Ovary (tissue), 10 donors: ENCODE measurements at places on chromosomes 5 and 9. TPM values are rescaled to one million over a fixed set of nuclear protein-coding genes. Genes with fewer than 3 reads are reported as not detected.
A peak's percentile ranks its signal among the peaks of the same experiment; 100 is the strongest.

Gene GDNF
- 2.7 TPM for total RNA-seq

Gene AK1
- 151 TPM for total RNA-seq

Gene TOR2A
- total RNA-seq: 8.8 TPM

Gene CARD9
- total RNA-seq: 1.3 TPM

- no peak overlapping the region for H3K4me3 ChIP-seq
- no peak for DNase-seq
- H3K27me3 ChIP-seq: no peaks in the 10 kb centered on the region
- no peaks in the 10 kb centered on the region for H3K4me1 ChIP-seq
- no peaks in the 10 kb centered on the region for H3K36me3 ChIP-seq
These were observed 67.5 kb upstream of the PLPP6 start for GRCh38 chr9:4594545-4594944.

DNA sequence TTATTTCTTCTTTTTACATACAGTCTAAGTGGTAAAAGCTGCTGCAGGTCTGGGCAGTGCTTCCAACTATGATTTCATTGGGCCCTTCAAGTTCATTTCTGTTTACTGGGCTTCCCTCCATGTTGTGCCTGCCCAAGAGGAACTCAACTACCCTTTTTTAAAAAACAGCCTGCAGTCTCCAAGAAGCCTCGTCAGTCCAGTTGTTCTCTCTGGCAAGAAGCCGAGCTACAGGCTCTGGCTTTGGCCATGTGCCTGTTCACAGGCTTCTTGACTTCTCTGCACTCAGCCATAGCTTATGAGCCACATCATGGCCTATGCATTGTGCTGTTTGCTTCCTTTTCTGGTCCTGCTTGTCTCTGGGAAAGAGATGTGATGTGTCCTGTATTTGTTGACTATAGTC, 119.7 kb upstream of the PJA2 start:
- H3K4me1 ChIP-seq: no peaks in the 10 kb centered on the region
- H3K27ac ChIP-seq: no peak overlapping the region
- no peaks in the 10 kb centered on the region for H3K36me3 ChIP-seq
- no peak overlapping the region for H3K4me3 ChIP-seq
- DNase-seq: no peak

- H3K4me1 ChIP-seq: no peaks in the 10 kb centered on the region
- H3K27me3 ChIP-seq: no peaks in the 10 kb centered on the region
- no peak overlapping the region for H3K27ac ChIP-seq
- H3K4me3 ChIP-seq: no peak overlapping the region
- H3K36me3 ChIP-seq: no peaks in the 10 kb centered on the region
These were observed 41.9 kb upstream of the SLC36A1 start for GRCh38 chr5:151405334-151406160.

DNA sequence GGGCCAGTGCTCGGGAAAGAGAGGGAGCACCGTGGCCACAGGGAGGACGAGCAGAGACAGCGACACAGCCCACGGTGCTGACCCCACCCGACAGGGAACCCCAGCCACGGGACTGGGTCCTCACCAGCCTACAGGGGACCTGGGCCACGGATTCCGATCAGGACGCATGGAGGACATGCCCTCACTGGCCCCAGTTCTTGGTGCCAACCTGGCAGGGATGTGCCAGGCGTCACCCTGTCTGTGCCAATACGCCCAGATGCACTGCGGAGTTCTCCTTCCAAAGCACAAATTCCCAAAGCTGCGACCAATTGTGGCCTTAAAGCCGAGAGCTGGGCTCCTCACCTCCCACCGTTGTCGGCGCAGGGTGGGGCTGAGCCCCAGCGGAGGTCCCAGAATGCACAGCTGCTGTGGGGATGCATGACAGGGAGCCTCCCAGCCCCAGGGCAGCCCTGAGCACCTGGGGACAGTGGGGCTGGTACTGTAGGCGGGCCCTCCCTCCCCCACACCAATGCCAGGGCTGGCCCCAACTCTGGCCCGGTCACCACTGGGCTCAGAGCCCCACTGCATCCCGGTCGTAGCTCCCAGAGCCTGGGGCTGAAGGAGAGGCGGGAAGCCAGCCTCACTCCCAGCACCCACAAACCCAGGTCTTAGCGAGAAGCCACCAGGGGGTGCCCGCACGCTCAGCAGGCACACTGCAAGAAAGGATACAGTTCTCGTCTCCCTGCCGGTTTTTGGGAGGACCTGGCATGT, 44.2 kb downstream of the NKD2 start:
- no peak for DNase-seq
- no peak overlapping the region for H3K27ac ChIP-seq
- H3K27me3 ChIP-seq: no peaks in the 10 kb centered on the region
- H3K4me1 ChIP-seq: no peaks in the 10 kb centered on the region
- H3K4me3 ChIP-seq: no peak overlapping the region
- H3K36me3 ChIP-seq: no peaks in the 10 kb centered on the region

DNA sequence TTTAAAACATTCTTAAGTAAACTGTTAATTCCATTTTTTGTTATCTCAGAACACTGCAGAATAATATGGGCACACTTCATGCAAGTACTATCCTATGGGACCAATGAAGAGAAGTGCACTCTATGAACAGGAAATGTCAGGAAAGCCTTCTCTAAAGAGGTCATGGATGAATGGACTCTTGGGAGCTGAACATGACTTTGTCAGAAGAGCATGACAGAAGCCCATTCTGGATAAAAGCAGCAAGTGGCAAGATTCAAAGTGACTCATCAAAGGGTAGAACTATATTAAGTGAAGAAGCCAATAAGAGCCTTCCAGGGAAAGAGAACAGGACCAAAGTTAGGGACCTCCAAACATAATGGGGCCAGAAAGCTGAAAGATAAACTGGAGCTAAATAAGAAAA, 94.0 kb downstream of the RAPGEF6 start:
- H3K36me3 ChIP-seq: no peaks in the 10 kb centered on the region
- no peak for DNase-seq
- no peaks in the 10 kb centered on the region for H3K4me1 ChIP-seq
- H3K27ac ChIP-seq: no peak overlapping the region

DNA sequence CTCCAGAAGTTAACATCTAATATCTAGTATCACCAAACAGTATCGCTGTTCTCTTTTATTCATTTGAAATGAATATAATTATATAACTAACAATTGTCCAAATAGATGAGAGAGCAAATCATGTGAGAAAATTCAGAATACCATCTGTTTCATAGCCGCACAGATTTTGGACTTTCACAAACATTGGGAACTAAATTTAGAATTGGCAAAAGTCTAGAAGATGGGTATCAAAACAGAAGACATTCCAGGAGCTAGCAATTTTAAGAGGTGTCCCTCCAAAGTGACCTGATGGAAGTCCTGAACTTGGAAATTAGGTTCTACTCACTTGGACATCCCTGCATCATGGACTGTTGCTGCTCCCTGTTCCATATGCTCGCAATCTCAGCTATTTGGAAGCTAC, 57.0 kb upstream of the FSD1L start:
- no peaks in the 10 kb centered on the region for H3K27me3 ChIP-seq
- H3K27ac ChIP-seq: no peak overlapping the region
- no peak for DNase-seq
- no peak overlapping the region for H3K4me3 ChIP-seq
- H3K36me3 ChIP-seq: no peaks in the 10 kb centered on the region
- no peaks in the 10 kb centered on the region for H3K4me1 ChIP-seq

DNA sequence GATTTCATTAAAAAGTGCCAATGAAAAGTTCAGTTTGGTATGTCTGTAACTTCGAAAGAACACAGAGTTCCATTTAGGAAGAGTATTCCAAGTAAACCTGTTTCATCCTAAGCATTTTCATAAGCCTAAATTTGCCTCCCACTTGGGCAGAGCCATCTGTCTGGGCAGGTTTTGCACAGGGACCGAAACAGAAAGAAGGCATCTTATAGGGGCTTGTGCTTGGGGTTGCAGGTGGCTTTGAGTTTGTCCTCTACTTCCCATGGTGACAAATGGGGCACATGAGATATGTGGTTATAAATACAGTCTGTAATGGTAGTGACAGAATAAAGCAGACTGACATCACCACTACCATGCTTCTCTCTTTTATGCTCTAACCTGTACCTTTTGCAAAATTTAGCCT, 63.7 kb downstream of the MCTP1 start:
- no peaks in the 10 kb centered on the region for H3K36me3 ChIP-seq
- no peak for DNase-seq
- no peaks in the 10 kb centered on the region for H3K27me3 ChIP-seq
- no peak overlapping the region for H3K4me3 ChIP-seq

DNA sequence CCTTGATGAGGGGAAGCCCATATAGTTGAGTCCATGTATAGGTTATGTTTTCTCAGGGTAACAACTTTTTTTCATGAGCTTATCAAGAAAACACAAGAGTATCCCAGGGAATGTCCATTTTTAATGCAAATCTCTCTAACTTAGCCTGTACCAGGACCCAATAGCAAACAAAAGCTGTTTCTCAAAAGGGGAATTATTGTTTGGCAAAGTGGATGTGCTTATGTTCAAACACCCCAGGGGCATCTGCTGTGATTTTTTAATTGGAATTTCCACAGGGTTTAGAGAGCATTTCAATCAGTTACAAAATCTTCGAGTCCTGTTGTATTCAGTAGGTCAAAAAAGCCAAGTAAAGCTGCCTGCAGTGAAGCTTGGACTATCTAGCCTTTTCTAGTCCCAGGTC, 33.4 kb upstream of the CSNK1G3 start:
- H3K4me1 ChIP-seq: no peaks in the 10 kb centered on the region
- H3K27me3 ChIP-seq: no peaks in the 10 kb centered on the region
- no peak overlapping the region for H3K4me3 ChIP-seq
- DNase-seq: no peak
- no peak overlapping the region for H3K27ac ChIP-seq

DNA sequence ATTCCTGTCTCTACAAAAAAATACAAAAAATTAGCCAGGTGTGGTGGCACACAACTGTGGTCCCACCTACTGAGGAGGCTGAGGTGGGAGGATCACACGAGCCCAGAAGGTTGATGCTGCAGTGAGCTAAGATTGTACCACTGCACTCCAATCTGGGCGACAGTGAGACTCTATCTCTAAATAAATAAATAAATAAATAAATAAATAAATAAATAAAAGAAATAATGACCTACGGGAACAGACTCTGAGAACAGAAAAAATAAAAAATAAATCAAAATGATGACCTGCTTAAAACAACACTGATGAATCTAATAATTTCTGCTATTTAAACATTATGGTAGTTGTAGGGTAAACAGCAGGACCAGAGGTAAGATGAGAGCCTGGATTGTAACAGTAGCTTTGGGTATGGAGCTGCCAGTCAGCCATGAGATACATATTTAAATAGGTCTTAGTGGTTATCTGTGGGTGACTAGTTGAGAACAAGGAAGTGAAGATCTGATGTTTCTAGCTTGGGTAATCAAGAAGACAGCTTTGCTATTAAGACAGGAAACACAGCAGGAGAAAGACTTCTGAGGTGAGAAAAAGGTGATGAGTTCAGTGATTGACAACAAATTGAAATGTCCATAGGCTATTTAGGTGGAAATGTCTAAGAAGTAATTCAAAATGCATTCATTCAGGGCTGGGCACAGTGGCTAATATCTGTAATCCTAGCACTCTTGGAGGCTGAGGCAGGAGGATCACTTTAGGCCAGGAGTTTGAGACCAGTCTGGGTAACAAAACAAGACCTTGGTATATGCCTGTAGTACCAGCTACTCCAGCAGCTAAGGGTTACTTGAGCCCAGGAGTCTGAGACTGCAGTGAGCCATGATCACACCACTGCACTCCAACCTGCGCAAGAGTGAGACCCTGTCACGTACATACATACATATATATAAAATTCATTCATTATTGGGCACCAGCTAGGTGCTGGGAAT, 11.0 kb downstream of the RNF145 start:
- no peak overlapping the region for H3K27ac ChIP-seq
- H3K27me3 ChIP-seq: no peaks in the 10 kb centered on the region
- H3K36me3 ChIP-seq: no peaks in the 10 kb centered on the region
- DNase-seq: no peak
- H3K4me1 ChIP-seq: no peaks in the 10 kb centered on the region

DNA sequence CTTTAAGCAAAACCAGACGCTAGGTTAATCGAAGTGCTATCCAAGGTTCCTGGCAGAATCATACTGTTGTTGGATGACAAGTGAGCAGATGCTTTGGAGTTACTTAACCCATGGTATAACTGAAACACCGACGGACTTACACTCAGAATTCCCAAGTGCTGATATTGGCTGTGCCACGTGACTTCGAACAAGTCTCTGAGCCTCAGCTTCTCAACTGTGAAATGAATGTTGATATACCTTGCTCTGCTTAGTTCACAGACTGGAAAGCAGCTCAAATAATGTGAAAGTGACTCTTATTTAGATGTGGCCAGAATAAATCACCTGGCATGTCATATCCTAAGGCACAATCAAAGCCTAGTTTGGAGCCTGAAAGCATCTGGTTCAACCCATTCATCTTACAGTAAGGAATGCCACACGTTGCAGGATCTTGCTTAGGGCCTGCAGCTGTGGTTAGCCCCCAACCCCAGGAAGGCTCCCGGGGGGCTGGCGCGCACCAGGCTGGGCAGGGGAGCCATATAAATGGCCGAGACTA, 759 bp downstream of the GEMIN5 start:
- no peak for DNase-seq
- peaks cover 6% of the 10 kb centered on the region for H3K4me1 ChIP-seq
- H3K36me3 ChIP-seq: no peaks in the 10 kb centered on the region
- H3K27ac ChIP-seq: no peak overlapping the region
- H3K4me3 ChIP-seq: peak overlapping the region; percentile 91

GRCh38 chr9:117302487-117302886, 112.4 kb downstream of the ASTN2 start:
- no peak for DNase-seq
- H3K27me3 ChIP-seq: no peaks in the 10 kb centered on the region
- H3K4me1 ChIP-seq: no peaks in the 10 kb centered on the region
- no peak overlapping the region for H3K4me3 ChIP-seq
- H3K27ac ChIP-seq: no peak overlapping the region
- H3K36me3 ChIP-seq: no peaks in the 10 kb centered on the region

- DNase-seq: no peak
- no peaks in the 10 kb centered on the region for H3K36me3 ChIP-seq
- H3K4me3 ChIP-seq: no peak overlapping the region
- no peak overlapping the region for H3K27ac ChIP-seq
These were observed 40.2 kb downstream of the NFIB start for GRCh38 chr9:14273696-14274121.

DNA sequence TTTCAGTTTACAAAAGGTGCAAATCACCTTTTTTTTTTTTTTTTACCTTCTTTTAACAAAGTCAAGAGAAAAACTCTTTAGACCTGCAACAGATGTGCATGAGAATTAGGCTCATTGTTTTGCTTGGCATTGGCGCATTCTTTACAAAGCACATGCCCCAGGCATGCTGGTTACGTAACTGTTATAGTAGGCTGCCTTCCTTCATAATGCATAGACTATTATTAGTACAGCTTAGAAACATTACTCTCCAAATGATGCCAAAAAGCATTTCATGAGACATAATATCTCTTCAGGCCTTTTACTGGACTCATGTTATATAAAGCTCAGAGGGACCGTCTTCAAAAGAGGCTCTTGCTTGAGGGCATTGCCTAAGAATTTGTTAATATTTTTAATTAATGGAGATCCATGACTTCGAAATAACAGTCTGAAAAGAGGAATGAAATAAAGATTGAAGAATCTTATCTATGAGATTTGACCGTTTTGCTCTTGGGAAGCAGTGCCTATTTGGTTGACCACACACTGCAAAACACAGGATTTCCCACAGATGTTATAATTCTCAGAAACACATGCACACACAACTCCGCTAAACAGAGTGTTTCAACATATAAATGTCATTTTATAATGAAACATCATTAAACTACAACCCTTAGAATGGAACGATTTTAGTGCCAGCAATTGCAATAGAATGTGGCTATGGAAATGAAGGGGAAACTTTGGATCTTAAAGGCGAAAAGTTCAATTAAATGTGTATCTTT, 478.7 kb downstream of the PRR16 start:
- no peak overlapping the region for H3K27ac ChIP-seq
- no peaks in the 10 kb centered on the region for H3K27me3 ChIP-seq

GRCh38 chr5:17910318-17910717, 276.1 kb downstream of the TAF11L14 start:
- H3K36me3 ChIP-seq: no peaks in the 10 kb centered on the region
- H3K4me3 ChIP-seq: no peak overlapping the region
- DNase-seq: no peak
- no peaks in the 10 kb centered on the region for H3K27me3 ChIP-seq
